ENCODE measurements at places on chromosomes 7 and 10.

DNA sequence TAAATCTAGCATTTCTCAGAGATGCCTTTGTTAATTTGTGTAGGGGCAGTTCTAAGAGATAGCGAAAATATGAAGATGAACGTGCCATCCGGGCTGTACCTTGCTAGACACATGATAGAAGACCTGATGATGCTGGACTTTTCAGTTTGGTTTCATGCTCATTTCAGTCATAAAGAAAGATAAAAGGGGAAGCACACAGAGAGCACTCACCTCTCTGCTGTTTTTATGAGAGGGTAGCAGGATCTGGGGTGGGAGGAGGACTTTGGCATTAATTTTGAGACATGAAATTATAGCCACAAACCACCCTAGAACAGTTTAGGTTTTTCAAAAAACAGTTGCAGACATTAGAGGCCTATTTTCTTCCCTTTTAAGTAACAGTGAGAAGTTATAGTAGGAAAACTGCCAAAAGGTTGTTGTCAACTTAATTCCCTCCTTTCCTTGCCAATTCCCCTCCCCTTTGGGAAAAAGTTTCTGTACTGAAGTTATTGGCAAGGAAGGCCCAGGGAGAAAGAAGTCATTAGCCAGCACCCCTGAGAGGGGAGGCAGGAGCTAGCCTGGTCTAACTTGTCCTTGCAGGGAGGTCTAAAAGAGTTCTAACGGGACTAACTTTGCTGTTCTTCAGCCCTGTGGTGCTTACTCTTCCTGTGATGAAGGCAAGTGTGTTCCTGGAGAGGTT lies 2.6 kb downstream of the ST7 start:
- peak; percentile 11 for DNase-seq

DNA sequence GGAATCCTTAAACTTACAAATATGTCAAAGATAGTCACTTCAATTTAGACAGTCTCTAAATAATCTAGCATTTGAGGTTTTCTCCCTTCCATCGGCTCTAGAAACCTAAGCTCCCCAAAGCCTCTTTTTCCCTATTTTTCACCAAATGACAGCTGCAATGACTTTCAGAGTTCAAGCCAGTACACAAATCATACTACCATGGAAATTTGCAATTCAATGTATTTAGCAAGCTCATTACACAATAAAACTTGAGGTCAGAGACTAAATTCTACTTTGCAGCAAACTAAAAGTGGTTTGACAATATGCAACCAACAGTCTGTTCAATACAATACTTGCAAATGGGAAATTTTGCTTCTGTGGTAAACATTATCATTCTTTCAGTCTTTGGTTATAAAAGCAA lies 80.3 kb downstream of the SKIDA1 start:
- DNase-seq: no peak

GRCh38 chr7:46558482-46559193 lies 637.6 kb upstream of the IGFBP3 start:
- no peak for DNase-seq

DNA sequence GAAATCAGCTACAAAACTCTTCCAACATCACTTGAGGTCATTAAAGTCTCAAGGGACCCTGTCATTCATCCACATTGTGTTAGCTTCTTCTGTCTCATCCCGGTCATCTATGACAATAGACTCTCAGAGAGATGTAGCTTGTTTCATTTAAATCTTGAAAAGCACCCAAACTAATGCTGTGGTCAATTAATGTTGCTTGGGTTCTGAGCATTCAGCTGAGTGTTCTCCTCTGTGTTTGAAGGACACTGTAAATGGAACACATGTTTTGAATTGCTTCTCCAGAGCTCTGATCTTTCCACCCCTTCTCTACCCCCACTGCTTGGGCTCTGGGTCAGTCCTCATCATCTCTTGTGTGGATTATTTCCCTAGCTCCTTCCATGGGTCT lies 19.6 kb upstream of the ADD3 start:
- DNase-seq: no peak

DNA sequence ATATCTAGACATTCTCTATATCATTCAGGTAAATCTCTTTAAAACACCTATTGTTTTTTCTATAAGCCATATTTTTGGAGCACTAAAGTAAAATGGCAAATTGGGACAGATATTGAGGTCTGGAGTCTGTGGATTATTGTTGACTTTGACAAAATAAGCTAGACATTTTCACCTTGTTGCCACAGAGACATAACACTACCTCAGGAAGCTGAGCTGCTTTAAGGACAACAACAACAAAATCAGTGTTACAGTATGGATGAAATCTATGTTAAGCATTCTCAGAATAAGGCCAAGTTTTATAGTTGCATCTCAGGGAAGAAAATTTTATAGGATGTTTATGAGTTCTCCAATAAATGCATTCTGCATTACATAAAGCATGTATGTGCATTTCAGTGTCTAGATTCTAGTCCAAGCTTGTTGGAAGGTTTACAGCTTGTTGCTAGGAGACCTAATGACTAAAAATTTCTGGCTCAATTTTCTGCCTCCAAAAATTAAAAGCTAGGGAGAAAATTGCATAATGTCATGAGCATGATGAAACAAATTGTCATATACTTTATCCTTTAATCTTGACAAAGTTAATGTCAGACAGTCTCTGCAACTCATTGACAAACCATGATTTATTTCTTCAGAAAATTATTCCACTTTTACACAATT lies 18.3 kb downstream of the LIPM start:
- DNase-seq: peak; percentile 26
